ENCODE measurements at places on chromosomes 11 and 22.

DNA sequence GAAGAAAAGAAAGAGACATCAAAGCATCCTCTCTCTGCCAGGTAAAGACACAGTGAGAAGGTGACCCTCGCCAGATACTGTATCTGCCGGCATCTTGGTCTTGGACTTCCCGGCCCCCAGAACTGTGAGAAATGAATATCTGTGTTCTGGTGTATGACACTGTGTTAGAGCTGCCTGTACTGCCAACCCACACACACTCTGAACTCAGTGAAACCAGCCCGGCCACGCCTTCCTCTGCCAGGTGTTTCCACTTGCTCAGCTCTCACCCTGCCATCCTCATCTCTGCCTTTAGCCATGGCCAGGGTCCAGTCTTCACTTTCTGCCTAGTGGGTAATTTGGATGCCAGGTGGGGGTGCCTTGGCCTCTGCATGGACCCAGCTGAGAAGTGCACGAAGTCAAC, 24.0 kb downstream of the CBX7 start:
- DNase-seq = no peak

GRCh38 chr11:128714881-128715280, 21.0 kb downstream of the FLI1 start:
- DNase-seq = no peak

DNA sequence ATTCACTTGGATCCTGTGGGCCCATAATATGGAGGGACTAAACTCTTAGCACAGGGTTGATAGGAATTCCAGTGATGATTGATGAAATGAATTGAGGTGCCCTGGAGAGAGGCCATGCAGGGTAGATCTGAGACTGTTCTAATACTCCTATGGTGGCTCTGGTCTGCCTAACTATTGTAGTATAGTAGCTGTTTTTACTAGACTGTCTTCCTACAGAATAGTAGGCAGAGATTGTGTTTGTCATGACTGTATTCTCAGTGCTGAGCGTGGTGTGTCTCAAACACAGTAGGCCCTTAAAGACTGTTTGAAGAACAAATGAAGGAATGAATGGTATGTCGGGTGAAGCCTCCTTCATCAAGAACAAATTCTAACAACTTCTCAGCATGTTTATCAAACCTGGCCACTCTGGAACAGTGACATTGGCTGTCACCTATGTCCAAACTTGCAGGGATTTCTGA, 107.0 kb upstream of the SESN3 start:
- DNase-seq = no peak

DNA sequence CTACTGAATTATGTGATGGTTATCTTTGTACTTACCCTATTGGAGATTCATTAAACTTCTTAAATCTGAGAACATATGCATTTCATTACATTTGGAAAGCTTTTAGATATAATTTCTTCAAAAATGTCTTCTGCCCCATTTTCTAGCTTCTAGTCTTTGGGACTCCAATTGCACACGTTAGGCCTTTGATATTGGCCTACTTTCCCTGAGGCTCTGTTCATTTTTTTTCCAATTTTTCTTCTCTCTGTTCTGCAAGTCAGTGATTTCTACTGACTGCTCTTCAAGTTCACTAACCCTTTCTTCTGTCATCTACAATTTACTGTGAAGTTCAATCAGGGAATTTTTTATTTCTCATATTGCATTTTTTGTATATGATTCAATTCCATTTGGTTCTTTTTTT, 43.0 kb downstream of the FZD4 start:
- no peak for DNase-seq

- no peak for DNase-seq
These were observed 411.9 kb upstream of the B3GAT1 start for GRCh38 chr11:134823970-134824369.
